ENCODE measurements at places on chromosomes 6 and 20.

GRCh38 chr6:34663831-34664255 lies 32.7 kb downstream of the ILRUN start:
- DNase-seq = no peak

- no peak for DNase-seq
Measured at GRCh38 chr6:131999545-132000146, 48.5 kb upstream of the CCN2 start.

GRCh38 chr6:150874179-150874578 lies 8.7 kb downstream of the MTHFD1L start:
- no peak for DNase-seq

DNA sequence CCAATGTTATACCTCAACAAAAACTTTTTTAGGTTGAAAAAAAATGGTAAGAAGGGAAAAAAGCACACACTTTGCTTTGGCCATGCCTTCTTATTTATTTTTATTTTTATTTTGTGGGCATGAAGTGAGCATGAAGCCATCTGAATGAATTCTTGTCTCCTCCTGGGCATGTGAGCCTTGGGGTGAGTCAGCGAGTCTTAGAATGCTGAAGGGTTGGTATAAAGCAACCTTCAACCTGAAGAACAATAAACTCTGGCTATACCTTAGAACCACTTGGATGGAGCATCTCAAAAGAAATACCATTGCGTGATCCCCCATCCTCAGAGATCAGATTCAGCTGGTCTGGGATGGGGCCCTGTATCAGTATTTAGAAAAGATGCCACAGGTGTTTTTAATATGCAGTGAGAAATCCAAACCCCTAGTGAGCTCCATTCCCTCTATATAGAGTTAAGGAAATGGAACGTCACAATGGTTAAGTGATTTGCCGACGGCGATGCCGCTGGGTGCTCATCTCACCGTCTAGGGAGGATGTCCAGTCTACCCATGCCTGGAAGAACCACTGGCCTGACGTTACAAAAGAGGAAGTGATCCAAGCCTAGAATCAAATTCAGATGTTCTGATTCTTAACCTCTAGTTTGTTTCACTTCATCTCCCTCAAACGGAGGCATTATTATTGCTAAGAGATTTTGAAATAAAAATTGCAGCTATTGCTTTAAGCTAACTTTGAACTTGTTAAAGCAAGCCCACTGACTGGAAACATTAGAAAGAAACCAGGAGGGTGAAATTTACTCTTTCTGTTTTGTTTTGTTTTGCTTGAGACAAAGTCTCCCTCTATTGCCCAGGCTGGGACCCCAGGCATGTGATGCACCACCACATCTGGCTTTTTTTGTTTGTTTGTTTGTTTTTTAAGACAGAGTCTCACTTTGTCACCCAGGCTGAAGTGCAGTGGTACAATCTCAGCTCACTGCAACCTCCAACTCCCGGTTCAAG lies 67.1 kb downstream of the EDN1 start:
- DNase-seq = no peak

DNA sequence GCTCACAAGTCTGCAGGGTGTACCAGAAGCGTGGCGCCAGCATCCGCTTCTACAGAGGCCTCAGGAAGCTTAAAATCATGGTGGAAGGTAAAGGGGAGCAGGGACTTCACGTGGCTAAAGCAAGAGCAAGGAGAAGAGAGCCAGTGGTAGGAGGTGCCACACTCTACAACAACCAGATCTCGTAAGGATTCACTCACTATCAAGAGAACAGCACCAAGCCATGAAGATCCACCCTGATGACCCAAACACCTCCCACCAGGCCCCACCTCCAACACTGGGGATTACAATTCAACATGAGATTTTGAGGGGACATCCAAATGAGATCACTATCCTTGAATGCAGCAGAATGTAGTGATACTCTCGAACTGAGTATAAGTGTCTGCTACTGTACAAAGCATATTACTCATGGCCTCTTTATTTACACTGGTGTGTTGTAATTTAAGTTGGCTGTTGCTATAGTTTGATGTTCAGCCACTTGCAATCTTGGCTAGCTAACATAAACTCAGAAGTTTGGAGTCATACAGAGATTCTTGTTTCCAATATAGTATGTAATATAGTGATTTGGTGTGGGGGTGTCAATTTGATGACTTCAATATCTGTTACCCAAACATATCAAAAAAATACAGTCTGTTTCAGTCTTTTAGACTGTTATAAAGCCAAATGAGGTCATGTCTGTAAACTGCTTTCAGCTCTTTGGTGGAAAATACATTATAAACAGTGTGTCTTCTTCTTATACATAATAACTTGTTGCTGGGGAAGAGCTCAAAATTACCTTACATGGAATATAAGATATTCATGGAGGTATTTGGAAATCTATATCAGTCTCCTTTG lies 39.4 kb upstream of the MYLIP start:
- no peak for DNase-seq

GRCh38 chr6:297571-298232 lies 5.4 kb downstream of the DUSP22 start:
- no peak for DNase-seq

DNA sequence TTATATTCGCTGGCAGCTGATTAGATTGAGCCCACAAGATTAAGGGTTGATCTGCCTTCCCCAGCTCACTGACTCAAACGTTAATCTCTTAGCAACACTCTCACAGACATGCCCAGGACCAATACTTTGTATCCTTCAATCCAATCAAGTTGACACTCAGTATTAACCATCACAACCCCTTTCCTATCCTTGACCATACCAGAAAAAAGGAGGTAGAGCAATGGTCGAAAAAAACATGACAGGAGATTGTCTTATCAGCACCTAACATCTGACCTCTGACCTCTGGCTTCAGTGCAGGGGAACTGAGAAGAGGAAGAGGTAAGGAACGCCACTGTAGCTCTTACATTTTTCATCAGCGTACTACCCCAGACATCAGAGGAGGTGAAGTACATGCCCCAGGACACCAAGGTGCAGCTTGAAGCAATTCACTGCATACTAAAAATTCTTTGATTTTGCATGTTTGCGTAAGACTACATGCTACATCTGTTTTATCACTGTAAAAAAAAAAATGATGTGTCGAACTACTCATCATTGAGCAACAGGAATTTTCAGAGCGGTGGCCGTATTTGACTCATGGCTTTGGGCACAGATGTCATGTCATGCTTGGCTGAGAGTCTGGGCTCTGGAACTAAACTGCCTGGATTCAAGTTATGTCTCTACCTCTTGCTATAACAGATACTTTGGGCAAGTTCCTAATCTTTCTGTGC lies 188.0 kb upstream of the TAB2 start:
- DNase-seq = no peak

DNA sequence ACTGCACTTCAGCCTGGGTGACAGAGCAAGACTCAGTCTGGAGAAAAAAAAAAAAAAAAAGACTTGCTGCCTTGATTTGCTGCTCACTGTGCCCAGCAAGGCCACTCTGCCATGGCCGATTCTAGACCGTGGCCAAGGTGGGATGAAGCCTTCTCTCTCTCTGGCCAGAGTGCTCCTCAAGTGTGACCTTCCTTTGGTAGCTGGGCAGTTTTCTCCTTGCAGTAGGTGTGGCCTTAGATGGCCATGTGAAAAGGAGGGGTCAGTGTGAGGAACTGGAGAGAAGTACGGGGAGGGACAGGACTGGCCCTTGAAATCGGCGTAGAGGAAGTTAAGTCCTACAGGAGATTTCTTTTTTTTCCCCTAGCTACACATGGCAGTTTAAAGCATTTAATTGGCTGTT lies 272.0 kb downstream of the ARID1B start:
- no peak for DNase-seq

DNA sequence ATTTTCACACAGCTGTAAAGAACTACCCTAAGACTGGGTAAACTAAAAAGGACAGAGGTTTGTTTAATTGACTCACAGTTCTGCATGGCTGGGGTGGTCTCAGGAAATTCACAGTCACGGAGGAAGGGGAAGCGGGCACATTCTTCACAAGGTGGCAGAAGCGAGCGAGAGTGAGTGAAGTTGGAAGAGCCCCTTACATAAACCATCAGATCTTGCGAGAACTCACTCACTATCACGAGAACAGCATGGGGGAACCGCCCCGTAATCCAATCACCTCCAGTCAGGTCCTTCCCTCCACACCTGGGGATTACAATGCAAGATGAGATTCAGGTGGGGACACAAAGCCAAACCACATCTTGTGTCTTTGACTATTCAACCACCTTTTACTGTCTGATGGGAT lies 700.5 kb downstream of the TENT5A start:
- DNase-seq = no peak

- DNase-seq = no peak
Measured at GRCh38 chr20:34675993-34676641, 775 bp downstream of the PIGU start.

- no peak for DNase-seq
Measured at GRCh38 chr6:6696867-6697531, 108.5 kb downstream of the LY86 start.

GRCh38 chr6:144087789-144088426 lies 7.5 kb downstream of the SF3B5 start:
- DNase-seq = no peak

- DNase-seq = no peak
Measured at GRCh38 chr20:31693987-31694661, 28.5 kb downstream of the BCL2L1 start.

GRCh38 chr6:117389227-117390057 lies 36.3 kb downstream of the ROS1 start:
- DNase-seq = no peak

DNA sequence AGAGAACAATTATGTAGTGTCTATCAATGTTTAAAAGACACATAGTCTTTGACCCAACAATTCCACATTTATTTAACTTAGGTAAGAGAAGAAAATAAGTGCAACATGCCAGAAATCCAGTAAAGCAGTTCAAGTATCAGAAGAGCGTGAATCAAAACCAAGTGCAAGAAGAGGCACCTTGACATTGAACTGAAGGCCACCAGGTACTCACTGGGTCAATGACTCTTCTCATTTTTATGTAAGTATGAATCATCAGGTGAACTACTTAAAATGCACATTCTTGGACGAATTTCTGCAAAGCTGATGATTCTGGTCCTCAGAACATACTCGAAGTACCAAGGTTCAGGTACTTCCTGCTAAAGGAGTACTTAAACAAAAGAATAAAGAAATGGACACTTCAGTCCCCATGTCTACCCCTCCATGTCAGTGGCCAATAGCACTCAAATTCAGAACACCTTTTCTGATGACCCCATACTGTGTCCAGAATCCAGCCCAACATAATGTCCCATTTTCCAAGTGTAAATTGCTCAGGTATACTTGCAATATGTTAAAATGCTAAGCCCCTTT lies 481.9 kb downstream of the GJA1 start:
- DNase-seq = no peak

DNA sequence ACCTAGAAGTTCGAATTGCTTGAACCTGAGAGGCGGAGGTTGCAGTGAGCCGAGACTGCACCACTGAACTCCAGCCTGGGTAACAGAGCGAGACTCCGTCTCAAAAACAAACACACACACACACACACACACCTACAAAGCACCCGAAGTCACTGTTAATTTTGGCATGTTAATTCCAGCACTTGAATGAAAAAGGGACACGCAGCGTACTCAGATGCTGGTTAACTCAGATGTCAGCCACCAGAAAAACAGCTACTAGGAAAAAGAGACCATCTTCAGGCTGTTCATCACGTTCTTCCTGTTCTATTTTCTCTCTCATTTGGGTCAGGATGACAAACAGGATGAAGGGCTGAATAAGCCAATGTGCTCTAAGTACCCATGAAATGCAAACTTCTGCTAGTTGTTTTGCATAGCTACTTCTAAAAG lies 46.9 kb downstream of the BLOC1S5 start:
- no peak for DNase-seq

- no peak for DNase-seq
Measured at GRCh38 chr6:12288914-12289313, 1.2 kb upstream of the EDN1 start.

DNA sequence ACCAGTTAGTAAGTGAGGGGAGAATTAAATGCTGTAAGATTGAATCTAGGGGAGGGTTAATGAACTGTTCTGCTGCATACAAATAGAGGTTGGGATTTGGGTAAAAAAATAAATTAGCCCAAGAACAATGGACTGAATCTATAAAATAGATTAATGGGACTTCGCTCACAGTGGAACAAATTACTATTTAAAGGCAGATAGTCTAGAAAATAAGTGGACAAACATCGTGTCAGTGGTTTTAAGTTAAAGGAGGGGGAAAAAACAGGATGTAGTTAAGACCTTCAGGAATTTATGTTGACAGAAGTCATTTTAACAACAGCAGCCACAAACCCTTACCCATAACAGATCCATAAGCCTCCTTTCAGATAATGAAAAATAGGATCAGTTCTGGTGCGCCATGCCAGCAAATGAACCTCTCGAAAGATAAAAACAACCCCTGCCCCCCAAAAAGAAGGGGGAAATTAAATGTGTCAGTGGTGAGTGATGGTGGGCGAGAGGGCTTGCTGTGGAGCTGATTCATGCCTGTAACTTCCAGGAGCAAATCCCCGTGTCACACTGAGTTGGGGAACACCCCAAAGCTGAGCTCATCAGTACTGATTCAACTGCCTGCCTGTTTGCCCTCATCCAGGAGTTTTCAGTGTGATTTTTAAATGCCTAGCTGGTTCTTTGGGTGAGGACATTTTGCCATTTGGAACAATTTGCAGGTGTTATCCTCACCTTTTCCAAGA lies 86.8 kb downstream of the PPP1R14C start:
- DNase-seq = no peak

- no peak for DNase-seq
Measured at GRCh38 chr6:70841112-70841511, 115.7 kb downstream of the B3GAT2 start.

GRCh38 chr6:79543411-79543810 lies 6.2 kb upstream of the LCA5 start:
- no peak for DNase-seq

DNA sequence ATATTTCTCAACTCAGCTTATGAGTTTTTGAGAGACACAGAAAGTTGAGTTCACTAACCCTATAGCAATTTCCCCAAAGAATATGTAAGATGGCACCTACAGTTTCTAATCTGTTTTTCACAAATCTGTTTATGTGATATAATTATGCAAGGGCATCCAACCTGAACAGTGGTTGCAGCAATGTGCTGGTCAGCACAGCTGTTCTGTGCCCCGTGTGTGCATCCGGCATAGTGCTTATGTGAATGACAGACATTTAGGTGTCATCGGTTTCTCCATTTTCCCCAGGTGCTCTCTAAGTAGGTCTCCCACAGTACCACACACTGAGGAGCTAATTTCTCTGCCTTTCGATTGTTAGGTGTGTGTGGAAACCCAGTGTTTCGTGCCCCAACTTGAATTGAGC lies 7.7 kb upstream of the BACH2 start:
- DNase-seq = no peak

- no peak for DNase-seq
Measured at GRCh38 chr6:43129434-43130194, 41.5 kb upstream of the SRF start.
